ENCODE measurements at places on chromosomes 2 and 18.

DNA sequence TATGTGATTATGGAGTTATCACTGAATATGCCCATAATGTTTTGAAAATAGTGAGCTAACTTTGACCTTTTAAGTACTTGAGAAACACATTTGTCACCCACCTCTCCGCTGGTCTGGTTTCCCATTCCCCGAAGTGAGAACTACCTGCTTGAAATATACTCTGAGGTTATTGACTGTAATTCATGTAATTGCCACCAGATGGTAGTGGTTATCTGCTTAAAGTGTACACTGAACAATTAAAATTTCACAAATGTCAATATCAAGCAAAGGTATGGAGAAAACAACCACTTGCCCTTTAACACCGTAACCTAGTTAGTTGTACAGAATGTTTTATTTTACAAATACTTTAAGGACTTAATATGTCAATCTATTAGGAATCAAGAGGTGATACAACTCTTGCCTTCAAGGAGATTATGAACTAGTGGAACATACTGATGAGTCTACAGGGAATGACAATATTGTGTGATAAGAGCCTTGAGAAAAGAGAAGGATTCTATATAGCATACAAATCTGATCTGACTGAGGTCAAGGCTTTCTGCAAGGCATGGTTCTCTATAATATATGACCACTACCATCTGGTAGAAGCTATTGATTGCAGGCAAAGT is 316.8 kb upstream of the KCNH7 start:
- DNase-seq = no peak

DNA sequence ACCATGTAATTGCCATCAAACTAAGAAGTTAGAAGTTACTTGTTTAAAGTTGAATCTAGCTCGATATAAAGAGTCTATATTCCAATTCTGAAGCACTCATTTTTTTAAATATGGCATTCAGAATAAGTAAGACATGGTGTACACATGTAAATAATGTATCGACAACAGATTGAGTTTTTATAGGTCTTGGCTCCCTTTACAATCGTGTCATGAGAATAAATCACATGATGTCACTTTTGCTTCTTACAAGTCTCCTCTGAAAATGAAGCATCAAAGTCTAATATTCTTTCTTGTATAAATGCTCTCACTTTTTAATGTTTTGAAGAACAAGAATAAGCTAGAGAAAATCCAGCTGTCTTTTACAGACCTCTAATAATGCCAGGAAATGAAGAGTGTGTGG is 33.1 kb downstream of the LRP1B start:
- DNase-seq = no peak

DNA sequence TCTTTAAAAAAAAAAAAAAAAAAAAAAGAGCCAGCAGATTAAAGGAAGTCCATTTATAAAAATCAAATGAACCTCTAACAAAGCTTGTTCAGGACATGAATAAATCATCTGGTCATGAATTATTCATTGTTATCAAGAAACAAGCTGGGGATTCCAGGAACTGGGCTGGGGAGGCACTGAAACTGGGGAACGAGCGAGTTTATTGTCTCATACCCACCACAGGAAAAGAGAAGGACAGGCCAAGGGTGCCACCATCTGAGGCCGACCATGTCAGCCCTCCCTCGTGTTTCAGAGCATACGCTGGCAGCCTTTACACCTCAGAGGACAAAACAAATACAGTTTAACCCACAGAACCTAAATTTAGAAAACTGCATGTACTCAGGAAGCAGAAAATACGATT is 164.2 kb downstream of the VWC2L start:
- DNase-seq = no peak

GRCh38 chr2:86204458-86204857 is 5.2 kb downstream of the MRPL35 start:
- DNase-seq = no peak

- DNase-seq = no peak
These were observed 298.9 kb downstream of the EIPR1 start for GRCh38 chr2:3078684-3079083.

GRCh38 chr2:170371231-170371998 is 193.5 kb downstream of the MYO3B start:
- no peak for DNase-seq

DNA sequence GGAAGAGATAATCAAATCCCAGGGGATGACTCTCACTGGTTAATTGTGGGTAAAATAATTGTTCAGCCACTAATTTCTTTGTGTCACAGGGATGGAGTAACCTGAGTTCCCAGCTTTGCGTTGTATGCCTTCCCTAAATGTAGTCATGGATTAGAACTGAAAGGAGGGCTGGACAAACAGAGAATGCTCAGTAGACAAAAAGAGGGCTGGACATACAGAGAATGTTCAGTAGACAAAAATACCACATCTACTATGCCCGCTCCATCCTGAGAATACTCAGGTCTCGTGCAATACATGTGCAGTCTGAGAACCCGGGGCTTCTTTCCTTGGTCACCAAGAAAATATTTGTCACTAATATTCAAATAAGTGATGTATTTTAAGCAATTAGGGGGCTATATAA is 497.9 kb downstream of the EPHA4 start:
- DNase-seq = no peak

DNA sequence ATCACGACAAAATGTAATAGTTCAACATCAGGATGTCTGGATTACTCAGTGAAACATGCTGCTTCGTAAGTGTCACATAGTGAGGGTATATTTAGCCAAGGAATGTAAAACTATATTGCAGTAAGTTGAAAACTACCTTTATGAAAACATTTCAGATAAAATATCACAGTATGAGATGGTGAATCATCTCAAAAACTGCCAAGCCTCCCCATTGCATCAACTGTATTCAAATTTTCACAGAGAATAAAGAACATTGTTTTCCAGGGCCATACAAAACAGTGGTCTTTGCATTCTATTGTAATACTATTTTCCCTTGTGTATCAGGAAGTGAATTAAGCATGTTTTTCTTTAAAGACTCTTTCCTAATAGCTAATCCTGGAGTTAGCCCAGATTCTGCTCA is 47.6 kb upstream of the MSTN start:
- no peak for DNase-seq
